ENCODE measurements at places on chromosomes 5 and 9. TPM values are rescaled to one million over a fixed set of nuclear protein-coding genes. Genes with fewer than 3 reads are reported as not detected.

GRCh38 chr9:11962327-11962726 is 730.9 kb upstream of the TYRP1 start:
- no peak overlapping the region for H3K4me3 ChIP-seq
- DNase-seq, result no peak
- no peaks in the 10 kb centered on the region for H3K36me3 ChIP-seq
- H3K27ac ChIP-seq, result no peak overlapping the region
- H3K4me1 ChIP-seq, result no peaks in the 10 kb centered on the region
- H3K27me3 ChIP-seq, result no peaks in the 10 kb centered on the region

- DNase-seq, result peak; percentile 76
- peaks cover 9% of the 10 kb centered on the region for H3K4me1 ChIP-seq
- H3K27me3 ChIP-seq, result no peaks in the 10 kb centered on the region
- peak overlapping the region; percentile 45 for H3K27ac ChIP-seq
- no peak overlapping the region for H3K4me3 ChIP-seq
Measured at GRCh38 chr9:89000973-89001916, 10.0 kb downstream of the S1PR3 start.

- H3K27me3 ChIP-seq, result no peaks in the 10 kb centered on the region
- no peaks in the 10 kb centered on the region for H3K36me3 ChIP-seq
- DNase-seq, result no peak
- no peak overlapping the region for H3K27ac ChIP-seq
Measured at GRCh38 chr5:639253-639530, 27.1 kb downstream of the CEP72 start.

- no peaks in the 10 kb centered on the region for H3K36me3 ChIP-seq
- H3K4me3 ChIP-seq, result peak overlapping the region; percentile 44
- no peaks in the 10 kb centered on the region for H3K4me1 ChIP-seq
- DNase-seq, result no peak
Measured at GRCh38 chr5:5140479-5141338, 579 bp downstream of the ADAMTS16 start.

Gene DAPK1
- total RNA-seq, result 34.5 TPM

Gene RGS7BP
- 0.29 TPM for total RNA-seq

GRCh38 chr5:39558541-39558940 is 133.8 kb upstream of the DAB2 start:
- no peak overlapping the region for H3K27ac ChIP-seq
- H3K4me3 ChIP-seq, result no peak overlapping the region
- DNase-seq, result no peak
- H3K27me3 ChIP-seq, result no peaks in the 10 kb centered on the region
- no peaks in the 10 kb centered on the region for H3K4me1 ChIP-seq

- H3K27me3 ChIP-seq, result no peaks in the 10 kb centered on the region
- H3K4me3 ChIP-seq, result no peak overlapping the region
- no peak overlapping the region for H3K27ac ChIP-seq
- no peaks in the 10 kb centered on the region for H3K4me1 ChIP-seq
- no peak for DNase-seq
Measured at GRCh38 chr9:23552876-23553601, 273.0 kb downstream of the ELAVL2 start.

Gene PCDHGB2
- total RNA-seq, result 6.2 TPM

DNA sequence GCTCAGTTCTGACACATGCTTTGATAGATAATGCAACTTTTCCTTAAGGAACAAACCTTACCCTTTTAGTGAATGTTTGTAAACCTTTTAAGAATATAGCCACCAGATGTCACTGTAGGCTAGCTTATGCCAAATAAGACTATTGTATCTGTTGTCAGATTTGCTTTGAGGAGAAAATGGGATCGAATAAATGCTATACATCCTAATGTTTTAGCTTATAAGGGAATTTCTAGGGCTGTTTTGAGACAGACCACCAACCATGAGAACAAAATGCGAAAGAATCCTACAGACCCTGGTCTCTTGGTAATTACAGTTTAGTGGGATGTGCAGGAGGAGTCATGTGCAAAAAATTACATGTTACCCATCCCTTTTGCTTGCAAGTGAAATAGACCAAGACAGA is 127.6 kb upstream of the NMUR2 start:
- H3K4me1 ChIP-seq, result no peaks in the 10 kb centered on the region
- no peaks in the 10 kb centered on the region for H3K36me3 ChIP-seq
- DNase-seq, result no peak
- no peak overlapping the region for H3K4me3 ChIP-seq
- H3K27me3 ChIP-seq, result no peaks in the 10 kb centered on the region
- H3K27ac ChIP-seq, result no peak overlapping the region

Gene CAVIN4
- 0.33 TPM for total RNA-seq

GRCh38 chr5:160210606-160211005 is 18.7 kb upstream of the FABP6 start:
- H3K27me3 ChIP-seq, result no peaks in the 10 kb centered on the region
- H3K27ac ChIP-seq, result no peak overlapping the region
- no peaks in the 10 kb centered on the region for H3K4me1 ChIP-seq
- H3K4me3 ChIP-seq, result no peak overlapping the region
- DNase-seq, result no peak
- no peaks in the 10 kb centered on the region for H3K36me3 ChIP-seq

Data from breast epithelium (tissue), 4 donors.